ENCODE measurements at places on chromosomes 11 and 22. TPM values are rescaled to one million over a fixed set of nuclear protein-coding genes. Genes with fewer than 3 reads are reported as not detected.
A peak's percentile ranks its signal among the peaks of the same experiment; 100 is the strongest.

- DNase-seq: no peak
Measured at GRCh38 chr11:120832481-120833238, 191.2 kb upstream of the TBCEL start.

The CARD18 gene
- 0.65 TPM for polyA plus RNA-seq

The ACR gene
- not detected for polyA plus RNA-seq

The GSTT2B gene
- 11.3 TPM for polyA plus RNA-seq

DNA sequence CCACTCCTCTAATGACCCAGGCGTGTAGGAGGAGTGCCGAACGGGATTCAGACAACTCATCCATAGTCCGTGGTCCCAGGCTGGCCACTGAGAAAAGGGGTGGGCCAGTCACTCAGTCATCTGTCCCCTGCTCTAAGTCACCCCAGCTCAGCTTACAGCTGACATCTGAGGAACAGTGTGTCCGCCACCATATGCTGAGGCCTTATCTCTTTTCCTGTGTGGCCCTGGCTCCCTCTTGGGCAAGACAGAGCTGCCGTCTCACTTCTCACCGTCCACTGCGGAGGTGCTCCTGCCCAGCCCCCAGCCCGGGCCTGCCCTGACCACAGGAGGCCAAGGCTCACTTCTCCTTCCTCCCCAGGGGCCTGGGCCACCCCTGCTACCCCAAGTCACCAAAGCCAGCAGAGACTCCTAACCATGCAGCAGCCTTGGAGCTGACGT, 6.8 kb downstream of the CCDC86 start:
- DNase-seq: no peak

DNA sequence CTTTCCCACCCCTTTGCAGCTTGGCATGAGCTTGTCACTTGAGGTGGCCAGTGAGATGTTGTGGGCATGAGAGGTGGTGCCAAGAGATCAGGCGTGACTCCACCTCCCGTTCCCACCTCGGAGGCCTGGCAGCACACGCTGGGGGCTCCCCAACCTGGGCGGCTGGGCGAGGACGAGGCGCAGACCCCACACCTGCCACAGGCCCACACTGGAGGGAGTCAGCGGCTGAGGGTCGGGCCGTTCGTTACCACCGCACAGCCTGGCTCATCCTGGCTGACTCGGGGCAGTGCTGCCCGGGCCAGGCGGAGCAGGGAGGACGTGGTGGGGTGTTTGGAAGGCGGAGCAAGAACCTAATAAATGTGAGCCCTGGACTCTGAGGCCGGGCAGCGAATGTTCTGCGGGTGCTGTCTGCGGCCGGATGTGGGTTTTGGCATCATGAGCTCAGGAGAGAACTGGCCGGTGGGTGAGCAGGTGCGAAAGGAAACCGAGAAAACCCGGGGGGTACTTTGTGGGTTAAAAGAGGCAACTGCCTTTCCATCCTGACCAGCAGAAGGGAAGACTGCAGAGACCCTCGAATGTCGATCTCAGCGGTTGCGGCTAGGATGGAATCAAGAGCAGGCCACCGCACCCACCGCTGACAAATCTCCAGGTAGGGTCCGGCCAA, 10.2 kb upstream of the IFITM3 start:
- DNase-seq: no peak

- DNase-seq: no peak
Measured at GRCh38 chr11:94308024-94308423, 3.6 kb downstream of the IZUMO1R start.

The CD3G gene
- polyA plus RNA-seq: not detected

GRCh38 chr22:21713428-21714058, 22.1 kb downstream of the YPEL1 start:
- DNase-seq: no peak

The LGR4 gene
- polyA plus RNA-seq: 9.1 TPM

The CCDC157 gene
- 1.5 TPM for polyA plus RNA-seq

DNA sequence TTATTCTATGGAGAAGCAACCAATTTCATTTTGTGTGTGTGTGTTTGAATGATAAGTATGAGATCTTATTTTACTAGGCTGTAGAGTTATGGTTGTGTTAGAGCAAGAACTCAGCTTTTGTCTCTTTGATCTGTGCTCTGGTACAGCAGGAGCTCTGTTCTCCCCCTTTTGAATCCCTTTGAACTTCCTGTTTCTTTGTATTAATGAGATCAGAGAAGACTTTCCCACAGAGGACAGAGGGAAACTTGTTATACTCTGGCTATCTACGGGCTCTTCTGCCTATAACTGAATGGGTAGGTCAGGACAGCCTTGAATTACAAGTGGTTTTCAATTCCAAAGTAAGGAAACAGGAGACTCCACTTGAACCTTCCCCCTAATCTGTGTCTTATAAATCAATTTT, 1015.0 kb upstream of the RAG2 start:
- no peak for DNase-seq

The TRPM5 gene
- polyA plus RNA-seq: not detected

The SELENOM gene
- 32.2 TPM for polyA plus RNA-seq

The KCNA4 gene
- not detected for polyA plus RNA-seq

DNA sequence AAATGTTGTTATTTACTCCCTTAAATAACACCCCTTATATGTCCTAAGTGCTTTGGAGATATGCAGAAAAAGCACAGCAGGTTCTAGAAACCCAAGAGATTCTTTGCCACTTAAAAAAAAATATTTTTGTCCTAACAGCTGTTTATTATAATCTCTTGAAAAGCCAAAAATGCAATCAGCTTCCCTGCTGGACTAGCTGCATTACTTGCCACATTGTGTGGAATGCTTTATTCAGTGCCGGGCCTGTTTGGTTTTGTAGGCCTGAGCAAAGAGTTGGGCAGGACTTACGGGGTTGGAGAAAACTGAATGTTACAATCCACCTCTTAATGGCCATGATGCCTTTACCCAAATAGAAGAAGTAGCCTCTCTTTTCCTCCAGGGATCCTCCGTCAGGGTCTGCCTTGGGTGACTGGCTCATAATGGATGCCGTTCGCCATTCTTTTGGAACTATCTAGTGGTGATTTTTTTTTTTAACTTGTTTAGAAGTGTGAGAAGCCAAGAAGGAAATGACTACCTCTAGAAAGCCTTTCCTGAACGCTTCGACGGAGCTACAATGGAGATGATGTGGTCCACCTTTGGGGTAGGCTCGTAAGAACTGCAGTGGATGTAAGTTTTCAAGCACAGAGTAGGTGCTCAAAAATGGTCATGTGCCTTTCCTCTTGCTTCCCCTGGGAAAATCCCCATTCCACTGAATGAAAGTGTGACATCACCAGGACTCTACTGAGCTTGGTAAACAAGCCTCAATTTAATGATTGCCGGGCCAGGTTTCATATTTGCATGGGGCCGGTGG, 241.3 kb upstream of the NCAM1 start:
- DNase-seq: no peak

The CAPRIN1 gene
- polyA plus RNA-seq: 105 TPM

The ST14 gene
- polyA plus RNA-seq: 76.9 TPM

DNA sequence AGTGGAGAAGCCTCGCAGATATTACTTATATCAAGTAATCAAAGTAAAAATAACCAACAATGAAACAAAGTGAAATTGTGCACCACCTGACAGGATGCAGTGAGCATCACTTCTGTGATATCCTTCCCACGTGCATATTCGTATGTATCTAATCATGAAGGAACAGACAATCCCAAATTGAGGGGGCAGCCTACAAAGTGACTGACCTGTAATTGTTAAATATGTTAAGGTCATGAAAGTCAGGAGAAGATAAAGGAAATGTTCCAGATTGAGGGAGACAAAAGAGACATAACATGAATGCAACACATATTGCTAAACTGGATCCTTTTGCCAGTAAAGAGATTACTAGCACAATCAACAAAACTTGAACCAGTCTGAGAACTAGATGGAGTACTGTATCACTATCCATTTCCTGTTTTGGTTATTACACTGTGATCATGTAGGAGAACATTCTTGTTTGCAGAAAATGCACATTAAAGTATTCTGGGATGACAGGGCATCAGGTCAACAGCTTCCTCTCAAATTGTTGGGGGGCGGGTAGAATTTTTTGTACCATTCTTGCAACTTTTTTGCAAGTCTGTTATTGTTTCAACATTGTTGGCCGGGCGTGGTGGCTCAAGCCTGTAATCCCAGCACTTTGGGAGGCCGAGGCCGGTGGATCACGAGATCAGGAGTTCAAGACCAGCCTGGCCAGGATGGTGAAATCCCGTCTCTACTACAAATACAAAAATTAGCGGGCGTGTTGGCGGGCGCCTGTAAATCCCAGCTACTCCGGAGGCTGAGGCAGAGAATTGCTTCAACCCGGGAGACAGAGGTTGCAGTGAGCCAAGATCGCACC, 2.0 kb downstream of the SBF2 start:
- DNase-seq: no peak

DNA sequence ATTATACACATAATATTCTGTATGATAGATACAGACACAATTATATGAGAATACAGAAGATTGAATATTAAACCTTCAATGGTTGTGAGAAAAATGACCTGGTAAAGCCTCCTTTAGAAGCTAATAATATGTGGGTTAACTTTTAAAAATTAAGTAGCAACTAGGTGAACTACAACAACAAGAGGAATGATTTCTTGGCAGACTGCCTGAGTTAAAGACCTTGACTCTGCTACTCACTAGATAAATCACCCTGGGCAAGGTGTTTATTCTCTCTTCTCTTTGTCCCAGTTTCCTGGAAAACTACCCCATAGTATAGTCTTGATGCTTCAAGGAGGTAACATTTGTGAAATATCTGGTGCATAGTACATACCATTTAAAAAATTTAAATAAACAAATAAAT, 519.6 kb upstream of the TENM4 start:
- DNase-seq: no peak

GRCh38 chr22:50115693-50116092, 25.9 kb downstream of the MOV10L1 start:
- DNase-seq: no peak

The OR52E8 gene
- polyA plus RNA-seq: not detected

DNA sequence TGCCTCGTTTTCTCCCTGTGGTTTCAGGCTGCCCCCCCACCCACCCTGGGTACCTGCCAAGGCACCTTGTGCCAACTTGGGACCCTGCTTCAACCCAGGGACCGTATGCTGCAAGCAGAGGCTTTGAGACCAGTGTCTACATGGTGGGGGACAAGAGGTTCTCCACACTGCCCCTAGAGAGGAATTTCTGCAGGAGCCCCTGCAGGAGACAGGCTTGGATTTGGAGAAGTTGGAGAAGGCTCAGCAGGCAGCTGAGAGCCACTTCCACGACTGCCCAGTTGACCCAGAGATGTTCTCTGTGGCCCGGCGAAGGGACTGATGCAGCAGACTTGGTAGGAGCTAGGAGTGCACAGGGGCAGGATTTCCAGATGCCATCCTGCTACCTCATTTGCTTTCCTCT, 20.1 kb upstream of the NNMT start:
- DNase-seq: no peak

The NAV2 gene
- 1.2 TPM for polyA plus RNA-seq

The RCOR2 gene
- polyA plus RNA-seq: 1.7 TPM

The TUB gene
- 0.70 TPM for polyA plus RNA-seq

The CCDC15 gene
- 1.4 TPM for polyA plus RNA-seq

DNA sequence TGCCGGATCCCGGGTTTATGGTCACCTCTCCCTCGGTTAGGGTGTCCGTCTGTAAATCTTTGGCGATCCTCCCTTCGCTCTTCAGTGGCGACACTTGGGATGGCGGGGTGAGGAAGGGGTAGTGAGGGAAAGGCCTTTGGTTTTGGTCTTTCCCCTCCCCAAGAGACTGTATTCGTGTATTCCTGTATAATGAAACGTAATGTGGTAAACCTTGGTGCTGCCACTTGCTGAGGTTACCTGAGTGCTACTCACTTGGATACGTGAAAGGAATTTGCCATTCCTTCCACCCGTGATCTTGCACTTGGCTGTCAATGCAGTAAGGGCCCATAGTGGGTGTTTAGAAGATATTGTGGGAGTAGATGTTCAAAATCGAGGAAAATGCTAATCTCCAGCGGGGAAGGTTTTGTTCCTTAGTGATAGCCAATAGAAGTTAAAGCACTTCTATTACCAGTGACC, 578 bp upstream of the NUP160 start:
- DNase-seq: no peak

The LRRC32 gene
- polyA plus RNA-seq: 0.10 TPM

GRCh38 chr22:33844273-33844672, 76.0 kb downstream of the LARGE1 start:
- no peak for DNase-seq

The GLB1L3 gene
- polyA plus RNA-seq: 1.4 TPM

- no peak for DNase-seq
Measured at GRCh38 chr11:20093775-20094174, 66.5 kb downstream of the DBX1 start.

The TRIM34 gene
- 4.2 TPM for polyA plus RNA-seq

The OR56A1 gene
- polyA plus RNA-seq: not detected

GRCh38 chr11:69836401-69836800, 17.2 kb upstream of the FGF3 start:
- no peak for DNase-seq

- DNase-seq: no peak
Measured at GRCh38 chr11:116614306-116615210, 158.2 kb downstream of the BUD13 start.

The INSC gene
- polyA plus RNA-seq: 0.10 TPM

DNA sequence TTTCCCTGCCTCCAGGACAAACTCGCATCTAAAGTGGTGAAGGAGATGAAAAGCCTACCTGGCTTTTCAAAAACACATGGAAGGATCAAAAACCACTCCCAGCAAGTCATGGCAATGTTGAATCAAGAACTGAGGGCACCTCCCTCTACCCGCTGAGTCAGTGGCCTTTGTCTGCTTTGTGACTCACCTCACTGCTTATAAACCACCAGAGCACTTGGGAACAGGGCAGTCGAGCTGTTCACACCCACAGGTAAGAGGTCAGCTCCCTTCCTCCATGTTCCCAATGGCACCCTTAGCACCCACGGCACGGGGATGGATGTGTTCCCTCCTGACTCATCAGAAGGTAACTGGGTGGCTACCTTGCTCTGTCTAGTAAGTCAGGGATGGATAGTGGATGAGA, 21.7 kb downstream of the TENM4 start:
- peak; percentile 99 for DNase-seq

The CLCF1 gene
- 2.2 TPM for polyA plus RNA-seq

The DGKZ gene
- polyA plus RNA-seq: 59.1 TPM

GRCh38 chr11:70326833-70327232, 56.3 kb downstream of the PPFIA1 start:
- no peak for DNase-seq

GRCh38 chr11:73478737-73479347, 102.6 kb downstream of the RELT start:
- peak; percentile 5 for DNase-seq

The OR8D1 gene
- not detected for polyA plus RNA-seq

Data from foreskin keratinocyte (primary cell).